Substantia nigra (tissue), 51 donors: ENCODE measurements at places on chromosomes 12 and 14.

DNA sequence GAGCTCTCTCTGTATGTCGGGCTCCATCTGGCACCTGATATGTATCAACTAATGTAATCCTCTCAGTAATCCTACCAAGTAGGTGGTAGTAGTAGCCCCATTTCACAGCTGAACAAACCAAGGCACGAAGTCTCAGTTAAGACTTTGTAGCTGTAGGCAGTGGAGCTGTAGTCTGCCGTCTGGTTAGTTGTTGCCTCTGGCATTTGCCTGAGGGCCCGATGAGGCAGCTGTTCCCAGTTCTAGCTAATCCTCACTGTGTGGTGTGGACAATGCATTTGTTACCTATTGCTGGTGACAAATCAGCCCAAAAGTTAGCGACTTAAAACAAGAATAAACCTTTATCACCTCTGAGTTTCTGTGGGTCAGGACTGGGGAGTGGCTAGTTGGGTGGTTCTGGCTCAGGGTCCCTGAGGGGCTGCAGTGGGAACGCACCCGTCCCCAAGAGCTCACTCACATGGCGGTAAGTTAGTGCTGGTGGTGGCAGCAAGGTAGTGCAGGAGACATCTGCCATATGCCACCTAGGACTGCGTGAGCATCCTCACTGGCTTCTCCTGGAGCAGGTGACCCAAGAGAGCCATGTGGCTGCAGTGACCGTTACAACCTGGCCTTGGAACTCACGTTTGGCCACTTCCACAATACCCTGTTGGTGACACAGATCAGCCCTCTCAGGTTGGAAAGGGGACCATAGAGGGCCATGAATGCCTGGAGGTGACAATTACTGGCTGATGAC lies 5.6 kb downstream of the AACS start:
- DNase-seq, result no peak

GRCh38 chr14:28603606-28604005 lies 163.0 kb upstream of the FOXG1 start:
- no peak for DNase-seq

DNA sequence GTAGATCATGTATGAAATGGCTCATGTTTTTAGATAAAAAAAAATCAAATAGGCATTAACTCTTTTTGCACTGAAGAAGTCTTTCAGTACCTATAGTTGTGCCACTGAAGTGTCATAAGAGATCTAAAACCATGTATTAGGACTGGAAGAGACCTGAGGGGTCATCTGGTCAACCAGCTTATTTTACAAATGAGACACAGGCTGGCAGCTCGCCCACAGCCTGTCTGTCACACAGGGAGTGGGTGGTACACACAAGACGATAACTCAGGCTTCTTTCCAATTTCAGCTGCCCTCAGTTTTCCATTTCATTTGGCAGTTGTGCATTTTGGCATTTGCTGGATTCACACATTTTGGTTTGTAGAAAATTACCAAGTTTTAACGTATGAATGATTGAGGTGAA lies 34.7 kb downstream of the C12orf75 start:
- no peak for DNase-seq

- DNase-seq, result no peak
These were observed 138.1 kb upstream of the RMST start for GRCh38 chr12:97324471-97324870.

DNA sequence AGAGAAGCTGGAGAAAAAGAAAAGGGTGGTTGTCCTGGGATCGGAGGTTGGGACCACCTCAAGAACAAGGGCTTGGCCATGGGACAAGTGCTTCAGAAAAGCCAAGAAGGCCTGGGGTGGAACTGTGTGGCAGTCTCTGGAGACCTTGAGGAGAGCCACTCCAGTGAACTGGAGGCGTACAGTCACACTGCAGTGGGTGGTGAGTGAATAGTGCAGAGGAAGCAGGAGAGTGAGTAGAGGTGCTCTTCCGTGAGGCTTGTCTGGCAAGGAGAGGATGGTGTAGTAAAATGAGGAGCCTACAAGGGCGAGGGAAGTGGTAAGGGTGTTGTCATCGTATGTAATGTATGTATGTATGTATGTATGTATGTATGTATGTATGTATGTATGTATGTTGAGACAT lies 20.9 kb downstream of the RASSF3 start:
- DNase-seq, result no peak

GRCh38 chr12:100698518-100698917 lies 96.1 kb upstream of the ANO4 start:
- no peak for DNase-seq

GRCh38 chr14:28382444-28383190 lies 384.0 kb upstream of the FOXG1 start:
- DNase-seq, result no peak

GRCh38 chr12:4766445-4766844 lies 46.2 kb downstream of the GALNT8 start:
- no peak for DNase-seq

DNA sequence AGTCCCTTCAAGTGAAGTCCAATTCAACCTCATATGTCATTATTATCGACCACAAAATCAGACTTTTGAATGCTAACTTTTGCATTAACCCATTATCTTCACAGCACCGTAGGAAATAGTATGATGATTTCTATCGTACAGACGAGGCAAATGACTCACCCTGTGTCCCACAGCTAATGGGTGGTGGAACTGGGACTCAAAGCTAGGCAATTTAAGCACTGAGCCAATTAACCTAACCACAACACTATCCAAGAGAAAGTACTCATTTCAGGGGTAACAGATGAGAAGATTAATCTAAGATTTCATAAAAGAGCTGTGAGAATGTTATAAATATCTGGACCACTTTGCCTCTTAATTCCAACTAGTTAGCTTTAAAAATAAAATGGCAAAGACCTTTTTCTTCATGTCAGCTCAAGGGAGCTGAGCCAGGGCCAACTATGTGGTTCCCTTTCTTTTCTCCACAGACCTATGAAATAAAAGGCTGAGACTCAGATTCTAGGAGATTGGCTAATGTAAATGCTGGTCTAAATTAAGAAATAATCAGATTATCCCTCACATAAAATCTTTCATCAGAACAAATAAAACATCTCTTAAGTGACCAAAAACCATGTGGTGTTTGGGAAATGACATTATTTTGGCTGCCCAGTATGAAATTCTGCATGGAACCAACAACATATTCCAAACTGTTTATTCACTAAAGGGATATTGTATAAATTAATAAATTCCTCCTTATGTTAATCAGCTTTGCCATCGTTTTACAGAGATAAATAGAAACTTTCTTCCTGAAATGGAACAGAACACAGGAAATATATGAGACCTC lies 4.9 kb downstream of the PTGER2 start:
- no peak for DNase-seq

DNA sequence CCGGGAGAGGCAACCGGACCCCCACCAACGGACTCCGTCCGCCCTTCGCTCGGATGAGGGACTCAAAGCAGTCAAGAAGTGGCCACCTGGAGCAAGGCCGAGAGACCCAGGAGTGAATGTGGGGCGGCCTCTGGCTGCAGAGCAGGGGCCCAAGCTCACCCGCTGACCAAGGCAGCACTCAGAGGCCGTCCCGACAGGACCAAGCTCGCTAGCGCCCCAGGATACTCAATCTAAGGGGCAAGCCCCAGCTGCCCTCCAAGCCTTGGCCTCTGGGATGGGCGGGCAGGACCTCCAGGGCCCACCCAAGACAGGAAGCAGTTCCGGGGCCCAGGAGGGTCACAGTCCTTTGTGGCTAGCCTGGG lies 936 bp downstream of the AKT1 start:
- no peak for DNase-seq

DNA sequence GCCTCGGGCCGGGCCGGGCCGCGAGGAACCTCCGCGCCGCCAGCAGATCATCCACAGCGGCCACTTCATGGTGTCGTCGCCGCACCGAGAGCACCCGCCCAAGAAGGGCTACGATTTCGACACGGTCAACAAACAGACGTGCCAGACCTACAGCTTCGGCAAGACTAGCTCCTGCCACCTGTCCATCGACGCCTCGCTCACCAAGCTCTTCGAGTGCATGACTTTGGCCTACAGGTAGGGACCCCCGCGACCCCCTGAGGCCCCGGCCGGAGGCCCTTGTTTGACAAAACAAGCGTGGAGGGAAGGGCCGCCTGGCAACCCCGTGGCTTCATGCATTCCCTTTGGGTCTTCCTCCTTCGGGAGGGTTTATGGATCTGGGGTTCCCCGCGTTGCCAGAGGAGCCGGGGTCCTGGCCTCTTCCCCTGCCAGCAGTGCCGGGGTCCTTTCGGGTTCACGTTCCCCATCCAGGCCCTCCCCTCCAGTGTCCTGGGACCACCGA lies 526 bp downstream of the MLXIP start:
- no peak for DNase-seq

DNA sequence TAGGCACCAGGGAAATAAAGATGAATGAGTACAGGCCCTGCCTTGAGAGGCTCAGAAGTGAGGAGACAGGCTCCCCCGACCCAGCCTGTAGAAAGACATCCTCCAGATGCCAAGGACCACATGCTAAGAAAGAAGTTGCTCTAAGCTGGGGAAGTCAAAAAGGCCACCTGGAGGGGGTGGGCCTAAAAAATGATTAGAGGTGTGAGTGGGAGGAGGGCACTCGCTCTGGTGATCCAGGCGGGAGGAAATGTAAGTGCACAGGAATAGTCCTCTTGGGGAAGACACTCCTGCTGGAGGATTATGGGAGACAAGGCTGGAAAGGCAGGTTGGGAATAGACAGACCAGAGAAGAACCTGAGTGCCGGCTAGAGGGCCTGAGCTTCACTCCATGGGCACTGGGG lies 32.2 kb downstream of the SMUG1 start:
- DNase-seq, result no peak

DNA sequence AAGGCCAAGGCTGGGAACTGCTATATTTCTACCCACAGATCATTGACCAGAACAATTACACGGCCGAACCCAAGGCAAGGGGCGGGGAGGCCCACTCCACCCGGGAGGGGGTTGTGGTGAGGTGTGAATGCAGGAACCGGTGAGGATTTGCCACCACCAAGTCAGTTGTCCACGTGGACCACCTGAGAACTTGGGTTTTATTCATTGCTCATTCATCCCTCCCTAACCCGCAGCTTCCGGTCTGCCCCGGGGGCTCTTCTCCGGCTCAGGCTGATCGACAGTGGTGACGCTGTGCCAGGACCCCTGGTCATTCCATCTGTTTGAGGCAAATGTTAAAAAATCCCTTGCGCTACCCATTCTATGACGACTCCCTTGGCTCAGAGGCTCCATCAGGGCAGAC lies 127.7 kb upstream of the RTL1 start:
- DNase-seq, result no peak

- DNase-seq, result no peak
These were observed 370.0 kb downstream of the EGLN3 start for GRCh38 chr14:33580841-33581240.

- no peak for DNase-seq
These were observed 72.6 kb downstream of the NUAK1 start for GRCh38 chr12:106066051-106066705.

DNA sequence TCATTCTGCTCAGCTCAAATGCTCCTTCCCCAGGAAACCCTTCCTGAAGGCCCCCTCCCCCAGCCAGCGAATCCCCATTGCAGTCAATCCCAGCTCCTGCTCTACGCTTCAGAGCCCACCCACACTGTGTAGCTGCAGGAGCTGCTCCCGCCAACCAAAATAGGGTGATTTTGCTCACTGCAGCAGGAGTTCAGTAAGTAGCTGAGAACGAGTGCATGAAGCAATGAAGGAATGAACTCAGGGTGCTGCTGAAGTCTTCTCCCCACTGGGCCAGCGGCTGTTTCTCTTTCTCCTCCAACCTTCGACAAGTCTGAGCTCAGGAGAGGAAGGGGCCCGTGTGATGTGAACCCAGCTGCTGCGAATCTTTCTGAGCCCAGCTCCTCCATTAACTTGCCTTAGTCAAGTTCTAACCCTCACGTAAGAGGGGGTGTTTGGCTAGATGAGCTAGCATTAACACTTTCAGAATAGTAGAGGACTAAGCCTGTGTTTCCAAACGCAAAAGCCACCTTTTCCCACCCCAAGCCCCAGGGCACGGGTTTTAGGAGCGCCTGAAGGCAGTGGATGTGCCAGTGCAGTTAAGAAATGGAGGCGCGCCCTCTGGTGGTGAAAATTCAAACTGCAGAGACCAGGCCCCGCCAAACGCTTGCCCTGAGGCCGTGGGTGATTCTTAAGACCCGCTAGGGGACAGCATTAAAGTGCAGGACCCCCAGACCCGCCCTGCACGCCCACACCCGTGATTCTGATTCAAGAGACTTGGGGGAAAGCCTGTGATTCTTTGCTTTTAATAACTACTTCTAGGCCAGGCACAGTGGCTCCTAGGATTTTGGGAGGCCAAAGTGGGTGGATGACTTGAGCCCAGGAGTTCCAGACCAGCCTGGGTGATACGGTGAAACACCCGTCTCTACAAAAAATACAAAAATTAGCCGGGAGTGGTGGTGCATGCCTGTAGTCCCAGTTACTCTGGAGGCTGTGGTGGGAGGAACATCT lies 11.9 kb upstream of the SERPINA4 start:
- peak; percentile 51 for DNase-seq

GRCh38 chr12:24919346-24920001 lies 29.4 kb downstream of the BCAT1 start:
- DNase-seq, result no peak

DNA sequence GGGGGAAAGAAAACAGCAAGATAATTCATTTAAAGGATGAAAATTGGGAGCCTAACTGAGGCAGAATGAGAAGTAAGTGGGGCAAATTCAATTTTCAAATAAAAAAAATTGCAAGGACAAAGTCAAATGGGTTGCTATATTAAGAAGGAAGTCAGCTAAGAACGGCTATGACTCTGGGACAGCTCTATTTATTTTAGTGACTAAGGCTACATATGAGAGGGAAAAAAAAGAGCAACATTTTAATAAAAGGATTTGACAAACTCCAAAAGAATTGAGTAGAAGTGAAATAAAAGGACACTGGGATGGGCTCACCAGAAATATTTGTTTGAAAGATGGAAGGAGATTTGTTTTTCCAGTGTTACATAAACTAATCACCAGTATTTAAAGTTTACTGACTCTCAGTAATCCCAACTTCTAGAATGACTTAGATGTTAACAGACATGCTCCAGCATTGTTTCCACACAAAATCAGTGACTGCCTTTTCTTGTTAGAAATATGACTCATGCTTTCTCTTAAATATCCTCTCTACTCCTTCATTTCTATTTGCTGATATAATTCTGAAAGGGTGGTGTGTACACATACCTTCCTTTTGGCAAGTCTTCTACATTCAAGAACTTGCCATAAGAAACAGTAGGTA lies 198.5 kb downstream of the SLC25A21 start:
- DNase-seq, result no peak

- DNase-seq, result no peak
These were observed 16.9 kb upstream of the DUSP6 start for GRCh38 chr12:89369166-89369565.

GRCh38 chr12:11981121-11981733 lies 89.5 kb upstream of the BCL2L14 start:
- DNase-seq, result no peak

GRCh38 chr14:105430565-105430964 lies 10.9 kb downstream of the MTA1 start:
- no peak for DNase-seq

- DNase-seq, result no peak
These were observed 119.6 kb downstream of the GCH1 start for GRCh38 chr14:54782751-54783659.

GRCh38 chr12:53352331-53353256 lies 16.4 kb upstream of the SP7 start:
- peak; percentile 71 for DNase-seq

- DNase-seq, result no peak
These were observed 848 bp upstream of the CPNE6 start for GRCh38 chr14:24070285-24071143.

GRCh38 chr14:76997257-76997970 lies 31.1 kb downstream of the IRF2BPL start:
- no peak for DNase-seq

- DNase-seq, result peak; percentile 67
These were observed at the start of gene MANSC1 for GRCh38 chr12:12349711-12350665. MANSC1 (minus strand) TSS chr12:12350242; CDS start chr12:12343314, 6,928 bp downstream.

GRCh38 chr12:131618303-131618658 lies 92.6 kb upstream of the SFSWAP start:
- no peak for DNase-seq
